G401 (cell line): ENCODE measurements at places on chromosomes 16 and 17. TPM values are rescaled to one million over a fixed set of nuclear protein-coding genes. Genes with fewer than 3 reads are reported as not detected.

ALDH3A1 gene
- total RNA-seq, result not detected in 2 replicates

KCTD19 gene
- total RNA-seq, result 0.37 and 0.51 TPM in 2 replicates

NOXO1 gene
- total RNA-seq, result not detected in 2 replicates

TSNAXIP1 gene
- 0.49 and 0.95 TPM in 2 replicates for total RNA-seq

SYCE1L gene
- total RNA-seq, result not detected in 2 replicates

DNA sequence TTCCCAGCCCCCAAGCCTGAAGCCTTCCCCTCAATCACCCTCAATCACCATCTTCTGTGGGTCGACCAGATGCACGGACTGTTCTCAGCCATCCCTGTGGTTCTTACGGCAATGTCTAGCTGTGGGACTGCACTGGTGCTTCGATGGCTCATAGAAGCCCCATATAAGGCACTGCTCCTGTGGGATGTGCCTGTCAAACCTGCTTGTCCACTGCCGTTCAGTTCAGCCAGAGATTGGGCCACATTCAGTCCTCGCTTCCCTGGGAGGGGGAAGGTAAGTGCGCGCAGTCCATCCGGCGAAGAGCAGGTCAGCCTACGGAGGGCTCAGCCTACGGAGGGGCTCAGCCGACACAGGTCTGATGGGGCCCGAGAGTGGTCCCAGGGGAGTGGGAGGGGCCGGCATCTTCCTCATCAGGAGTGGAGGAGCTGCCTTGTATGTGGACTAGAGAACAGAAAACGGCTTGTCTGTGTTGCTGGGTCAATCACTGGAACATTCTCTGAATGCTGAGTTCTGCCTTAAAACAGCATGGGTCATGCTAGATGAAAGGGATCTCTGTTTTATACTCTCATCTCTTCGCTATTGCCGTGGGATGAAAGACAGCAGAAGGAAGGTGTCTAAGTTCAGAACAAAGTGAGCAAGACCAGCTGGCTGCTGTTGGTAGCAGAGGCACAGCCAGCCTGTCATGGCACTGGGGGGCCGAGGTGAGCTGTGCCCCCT, at the start of gene CARD14:
TSS of gene CARD14 (plus strand) at position 247 of the 717 bp plus-strand sequence. CDS start 11,409 bp downstream, outside the sequence.
- DNase-seq, result no peak

DNA sequence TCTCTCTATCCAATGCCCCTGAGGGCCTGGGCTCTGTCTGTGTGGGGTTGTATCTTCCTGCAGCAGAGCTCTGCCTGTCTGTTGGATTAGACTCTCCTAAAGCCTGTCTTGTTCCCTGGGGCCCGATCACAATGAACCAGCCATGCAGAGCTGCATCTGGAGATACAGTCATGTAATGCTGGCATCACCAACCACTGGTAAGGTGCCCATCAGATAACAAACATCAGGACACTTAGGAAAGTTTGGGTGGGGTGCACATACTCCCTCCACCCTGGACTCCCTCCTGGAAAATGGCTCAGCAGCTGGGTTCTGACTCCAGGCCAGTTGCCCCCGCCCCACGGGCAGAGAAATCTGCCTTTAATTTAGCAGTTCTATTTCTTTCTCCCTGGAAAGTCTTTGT, 61.3 kb upstream of the BRD7 start:
- no peak for DNase-seq

GRCh38 chr17:50943575-50943933, 77.4 kb upstream of the TOB1 start:
- DNase-seq, result no peak

GRCh38 chr17:39916918-39917317, 1.5 kb downstream of the GSDMB start:
- DNase-seq, result no peak

- DNase-seq, result no peak
Measured at GRCh38 chr17:44910231-44911106, 4.8 kb downstream of the GFAP start.

GRCh38 chr16:17224350-17224749, 246.4 kb downstream of the XYLT1 start:
- no peak for DNase-seq

DNA sequence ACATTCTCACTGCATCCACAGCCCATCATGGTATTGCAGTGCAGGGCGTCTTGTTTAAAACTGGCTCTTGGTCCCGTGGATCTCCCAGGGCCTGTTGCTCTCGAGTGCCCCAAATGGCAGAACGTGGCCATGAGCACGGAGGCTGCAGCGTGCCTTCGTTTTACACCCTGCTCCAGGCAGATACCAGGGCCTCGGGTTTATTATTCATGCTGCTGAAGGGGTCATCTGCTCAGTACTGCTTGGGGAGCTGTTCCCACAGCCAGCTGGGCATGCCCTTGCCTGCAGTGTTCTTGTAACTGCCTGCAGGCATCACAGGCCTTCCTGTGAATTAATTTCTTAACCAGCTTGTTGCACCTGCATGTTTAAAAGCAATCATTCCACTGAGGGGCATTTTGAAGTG, 129.7 kb upstream of the CHMP6 start:
- peak; percentile 87 for DNase-seq

GRCh38 chr17:4297351-4297750, 33.6 kb upstream of the ANKFY1 start:
- DNase-seq, result no peak

- DNase-seq, result no peak
Measured at GRCh38 chr17:4482338-4483011, 16.2 kb upstream of the SPNS2 start.

DNA sequence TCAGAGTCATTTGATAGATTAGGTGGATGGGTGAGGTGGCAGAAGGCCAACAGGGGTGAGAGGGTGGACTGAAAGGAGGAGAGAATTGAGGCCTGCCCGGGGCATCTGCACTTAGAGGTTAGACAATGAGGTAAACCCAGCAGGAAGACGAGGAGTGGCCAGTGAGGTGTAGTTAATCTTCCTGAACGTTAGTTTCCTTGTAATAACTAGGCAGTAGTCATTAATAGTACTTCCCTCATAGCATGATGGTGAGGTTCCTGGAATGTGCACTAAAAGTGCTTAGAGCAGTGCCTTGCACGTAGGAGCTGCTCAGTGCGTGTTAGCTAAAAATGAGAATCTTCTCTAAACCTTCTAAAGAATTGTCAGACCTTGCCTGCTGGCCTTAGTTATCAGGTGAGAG, 13.5 kb upstream of the KSR1 start:
- DNase-seq, result no peak

DNA sequence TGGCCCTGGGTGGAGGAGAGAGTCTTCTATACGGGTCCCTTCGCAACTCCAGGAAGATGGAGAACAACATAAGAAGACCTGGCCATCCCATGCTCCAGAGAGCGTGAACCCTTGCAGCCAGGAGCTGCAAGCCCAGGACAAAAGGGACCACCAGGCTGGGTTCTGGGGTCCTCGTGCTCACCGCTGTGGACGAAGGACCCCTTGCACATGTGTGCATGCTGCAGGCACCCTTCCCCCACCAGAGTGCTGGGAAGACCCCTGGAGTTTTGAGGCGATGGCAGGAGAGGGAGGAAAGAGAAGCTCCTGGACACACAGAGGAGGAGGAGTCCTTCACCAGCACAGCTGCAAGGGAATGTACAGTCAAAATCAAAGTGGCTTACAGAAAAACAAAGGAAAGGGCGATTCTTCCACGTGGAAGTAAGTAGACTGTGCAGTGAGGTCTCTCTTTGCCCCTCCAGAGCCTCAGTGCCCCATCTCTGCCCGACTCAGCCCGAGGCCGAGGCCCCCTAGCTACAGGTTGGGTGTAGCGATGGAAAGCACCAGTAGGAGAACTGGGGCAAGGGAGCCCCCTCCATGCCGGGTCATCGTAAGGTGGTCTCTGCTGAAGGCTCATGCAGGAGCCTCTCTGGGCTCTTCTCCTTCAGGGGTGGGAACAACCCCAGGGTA, 51.3 kb downstream of the PIMREG start:
- no peak for DNase-seq

GRCh38 chr16:78291604-78292003, 192.2 kb downstream of the WWOX start:
- DNase-seq, result no peak

GRCh38 chr16:56860226-56861020, 4.6 kb upstream of the SLC12A3 start:
- no peak for DNase-seq

DNA sequence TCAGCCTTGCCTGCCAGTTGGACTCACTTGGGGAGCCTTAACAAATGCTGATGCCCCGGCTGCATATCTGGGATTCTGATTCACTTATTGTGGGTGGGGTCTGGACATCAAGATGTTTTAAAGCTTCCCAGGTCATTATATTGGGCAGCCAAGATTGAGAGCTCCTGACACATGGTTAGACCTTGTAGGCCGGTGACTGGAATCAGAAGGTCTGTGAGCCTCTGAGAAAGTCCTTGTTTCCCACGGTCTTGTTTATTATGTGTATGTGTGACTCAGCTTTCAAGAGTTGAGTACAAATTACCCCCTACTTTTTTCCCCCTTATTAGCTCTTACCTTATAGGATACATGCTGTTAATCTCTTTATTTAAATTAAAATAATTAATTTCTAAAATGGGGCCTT, 103.5 kb downstream of the ABCC1 start:
- no peak for DNase-seq
